Mesothelial cell of epicardium (in vitro differentiated cells): ENCODE measurements at places on chromosomes 3 and 15. TPM values are rescaled to one million over a fixed set of nuclear protein-coding genes. Genes with fewer than 3 reads are reported as not detected.

UNC13C gene
- total RNA-seq, result 2.7 to 2.8 TPM (median 2.7 TPM) in 3 replicates

DNA sequence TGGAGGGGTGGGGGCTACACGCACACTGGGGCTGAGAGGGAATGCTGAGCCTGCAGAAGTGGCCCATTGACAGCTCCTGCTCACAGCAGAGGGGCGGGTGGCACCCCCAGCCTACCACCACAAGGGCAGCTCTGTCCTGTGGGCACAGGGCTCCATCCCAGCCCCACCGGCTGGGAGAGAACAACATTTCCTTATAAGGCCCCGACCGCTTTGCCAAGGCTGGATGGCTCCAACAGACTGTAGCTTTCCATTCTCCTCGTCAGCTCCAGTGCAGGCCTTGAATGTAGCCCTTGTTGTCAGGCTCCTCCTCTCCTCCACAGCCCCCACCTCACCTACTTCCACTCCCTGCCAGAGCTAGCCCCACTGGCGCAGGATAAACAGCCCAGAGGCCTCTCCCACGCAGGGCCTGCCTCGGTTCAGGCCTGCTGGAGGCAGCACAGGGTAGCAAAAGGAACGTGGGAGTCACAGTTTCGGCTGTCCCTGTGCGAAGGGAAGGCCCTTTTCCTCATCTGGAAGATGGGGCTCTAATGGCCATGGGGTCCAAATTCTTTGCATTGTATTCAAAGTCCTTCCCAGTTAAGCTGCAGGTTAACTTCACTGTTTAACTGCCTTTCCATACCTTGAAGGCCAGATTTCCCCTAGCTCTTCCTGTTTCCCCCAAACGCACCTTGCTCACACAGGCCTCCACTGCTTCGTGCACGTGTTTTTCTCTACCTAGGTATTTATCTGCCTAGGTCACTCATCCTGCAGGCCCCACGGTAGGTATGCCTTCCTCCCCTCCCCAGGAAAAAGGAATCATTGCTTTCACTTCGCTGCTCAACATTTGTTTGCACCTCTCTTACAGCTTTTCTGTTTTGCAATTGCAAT lies 101.6 kb upstream of the LPP start:
- peak overlapping the region; percentile 93 for H3K27ac ChIP-seq
- H3K27me3 ChIP-seq, result no peaks in the 10 kb centered on the region
- H3K4me3 ChIP-seq, result no peak overlapping the region
- no peaks in the 10 kb centered on the region for H3K36me3 ChIP-seq

TMEM207 gene
- total RNA-seq, result not detected in 3 replicates

ZDHHC23 gene
- total RNA-seq, result 4.2 to 5.1 TPM (median 4.7 TPM) in 3 replicates

DNA sequence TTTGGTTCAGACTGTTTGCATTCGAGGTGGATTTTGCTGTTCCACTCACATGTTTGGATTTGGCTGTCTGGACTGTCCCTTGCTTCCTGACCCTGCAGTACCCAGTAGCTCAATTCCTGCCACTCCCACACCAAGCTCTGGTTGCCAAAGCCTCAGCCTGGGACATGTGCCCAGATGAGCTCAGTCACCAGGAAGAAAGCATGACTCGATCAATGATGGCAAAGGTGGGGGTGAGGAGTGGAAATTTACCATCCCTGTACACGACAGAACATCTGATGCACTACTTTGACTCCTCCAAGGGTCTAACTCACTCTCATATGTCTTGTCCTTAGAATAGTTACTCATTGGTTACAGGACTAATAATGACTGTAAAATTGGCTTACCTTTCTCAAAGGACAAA lies 45.2 kb downstream of the ZNF385D start:
- H3K4me1 ChIP-seq, result no peaks in the 10 kb centered on the region
- no peak for DNase-seq
- H3K4me3 ChIP-seq, result no peak overlapping the region
- H3K36me3 ChIP-seq, result no peaks in the 10 kb centered on the region
- H3K27ac ChIP-seq, result no peak overlapping the region

DNA sequence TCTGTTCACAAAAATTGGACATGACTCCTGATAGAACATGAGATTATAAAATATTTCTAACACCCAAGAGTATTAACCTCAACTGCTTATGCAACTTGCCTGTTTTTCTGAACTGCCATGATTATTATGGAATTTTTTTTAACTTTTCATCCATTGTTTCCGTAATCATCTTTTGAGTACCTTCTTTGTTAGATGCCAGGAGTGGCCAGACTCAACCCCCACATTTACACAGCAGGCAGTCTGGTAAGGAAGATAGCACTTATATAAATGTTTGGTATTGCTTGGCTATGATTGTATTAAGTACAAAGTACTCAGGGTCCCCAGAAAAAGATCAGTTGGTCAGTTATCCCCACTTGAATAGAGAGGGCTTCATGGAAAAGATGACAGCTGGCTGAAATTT lies 74.3 kb downstream of the CRYBG3 start:
- H3K4me1 ChIP-seq, result peaks cover 1% of the 10 kb centered on the region
- H3K36me3 ChIP-seq, result peaks cover 1% of the 10 kb centered on the region
- H3K27me3 ChIP-seq, result no peaks in the 10 kb centered on the region
- no peak for DNase-seq
- H3K27ac ChIP-seq, result no peak overlapping the region

DNA sequence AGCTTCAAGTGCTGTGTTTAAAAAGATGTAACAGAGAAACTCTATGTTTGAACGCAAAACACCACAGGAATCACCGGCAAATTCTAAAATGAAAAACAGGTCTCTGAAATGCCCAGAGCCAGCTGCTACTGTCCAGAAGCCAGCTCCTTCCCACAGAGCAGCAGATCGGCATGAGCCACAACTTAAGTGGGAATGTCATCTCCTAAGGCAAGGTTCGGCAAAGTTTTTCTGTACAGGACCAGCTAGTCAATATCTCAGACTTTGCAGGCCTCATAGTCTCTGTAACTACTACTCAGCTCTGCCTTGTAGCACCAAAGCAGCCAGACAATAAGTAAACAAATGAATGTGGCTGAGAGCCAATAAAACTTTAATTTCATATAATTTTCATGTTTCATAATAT lies 4.9 kb downstream of the PLOD2 start:
- H3K4me1 ChIP-seq, result peaks cover 49% of the 10 kb centered on the region
- peaks cover 9% of the 10 kb centered on the region for H3K36me3 ChIP-seq
- peak overlapping the region; percentile 26 for H3K4me3 ChIP-seq
- H3K27me3 ChIP-seq, result no peaks in the 10 kb centered on the region

GRCh38 chr15:67048281-67049279 lies 16.8 kb upstream of the SMAD3 start:
- H3K27me3 ChIP-seq, result no peaks in the 10 kb centered on the region
- peaks cover 43% of the 10 kb centered on the region for H3K4me1 ChIP-seq
- H3K36me3 ChIP-seq, result no peaks in the 10 kb centered on the region
- H3K4me3 ChIP-seq, result no peak overlapping the region
- H3K27ac ChIP-seq, result peak overlapping the region; percentile 96
